Tongue (tissue), 3 donors: ENCODE measurements at places on chromosomes 12 and 14.
A peak's percentile ranks its signal among the peaks of the same experiment; 100 is the strongest.

GRCh38 chr12:1551496-1551895 lies 42.9 kb downstream of the FBXL14 start:
- DNase-seq, result no peak

DNA sequence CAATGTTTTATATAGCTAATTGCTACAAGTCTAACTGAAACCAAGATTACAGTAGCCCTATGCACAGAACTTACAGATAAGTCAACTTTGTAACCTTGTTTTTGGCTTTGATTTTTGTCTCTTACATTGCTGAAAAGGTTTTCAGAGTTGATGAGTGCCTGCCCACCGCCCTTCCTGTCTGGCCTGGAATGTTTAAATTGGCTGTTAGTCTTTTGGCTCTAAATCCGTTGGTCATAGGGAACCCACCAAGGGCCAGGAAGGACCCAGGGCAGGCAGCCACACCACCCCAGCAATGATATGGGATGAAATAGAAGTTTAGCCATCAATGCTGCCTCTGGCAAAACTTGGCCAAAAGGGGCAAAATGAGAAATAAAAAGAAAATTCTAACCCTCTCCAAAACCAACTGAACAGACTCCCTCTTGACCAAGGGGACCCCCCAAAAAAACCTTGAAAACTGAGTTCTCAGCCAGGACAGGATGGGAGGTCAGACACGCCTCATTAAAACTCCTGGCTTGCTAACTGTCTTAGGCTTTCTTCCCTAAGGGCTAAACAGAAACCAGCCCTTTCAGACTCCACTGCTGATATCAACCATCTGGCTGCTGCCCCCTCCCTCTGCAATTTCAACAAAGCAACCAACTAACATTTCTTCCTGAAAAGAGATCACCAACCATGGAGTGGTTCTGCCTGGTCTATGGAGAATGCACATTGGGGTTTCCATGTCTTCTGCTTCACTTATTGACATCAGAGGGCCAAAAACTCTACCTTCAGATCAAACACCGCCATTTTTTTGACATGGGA lies 242.1 kb upstream of the NOS1 start:
- DNase-seq, result no peak

DNA sequence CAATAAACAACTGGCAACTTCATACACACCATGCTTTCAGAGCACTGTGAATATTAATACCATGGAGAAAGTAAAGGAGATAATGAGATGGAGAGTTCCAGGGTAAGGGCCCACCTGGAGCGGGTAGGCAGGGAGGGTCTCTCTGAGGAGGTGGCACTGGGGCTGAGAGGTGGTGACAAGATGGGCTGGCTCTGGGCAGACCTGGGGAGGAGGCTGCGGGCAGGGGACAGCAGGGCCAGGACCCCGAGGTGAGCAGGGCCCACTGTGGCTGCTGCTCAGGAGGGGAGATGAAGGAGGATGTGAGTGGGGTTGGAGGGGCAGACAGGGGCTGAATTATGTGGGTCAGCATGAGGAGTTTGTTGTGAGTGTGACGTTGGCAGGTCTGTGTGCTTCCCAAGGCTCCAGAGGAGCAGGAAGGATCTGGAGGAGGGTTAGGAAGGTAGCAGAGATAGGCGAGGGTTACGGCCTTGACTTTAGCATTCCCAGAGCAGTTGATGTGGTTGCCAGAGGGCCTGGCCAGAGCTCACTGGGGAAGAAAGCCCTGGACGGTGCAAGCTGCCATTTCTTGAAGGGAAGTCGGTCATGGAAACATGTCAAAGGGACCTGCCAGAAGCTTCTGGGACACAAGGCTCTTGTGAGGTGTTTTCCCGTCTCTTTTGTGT lies 88.2 kb downstream of the CACNA1C start:
- no peak for DNase-seq

DNA sequence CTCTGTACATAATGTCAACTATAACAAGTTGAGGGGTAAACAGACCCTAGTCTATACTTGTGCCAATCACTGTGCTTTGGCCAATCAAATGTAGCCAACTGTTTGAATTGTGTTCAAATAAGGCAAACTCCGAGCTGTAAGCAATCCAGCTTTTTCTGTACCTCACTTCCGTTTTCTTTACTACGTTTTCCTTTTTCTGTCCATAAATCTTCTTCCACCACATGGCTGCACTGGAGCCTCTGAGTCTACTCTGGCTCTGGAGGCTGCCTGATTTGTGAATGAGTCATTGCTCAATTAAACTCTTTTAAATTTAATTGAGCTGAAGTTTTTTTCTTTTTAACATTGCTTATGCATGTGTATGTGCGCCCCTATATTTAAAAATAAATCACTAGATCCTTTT lies 29.7 kb downstream of the CLEC1A start:
- no peak for DNase-seq

- no peak for DNase-seq
These were observed 12.5 kb downstream of the P2RX7 start for GRCh38 chr12:121145221-121145620.

GRCh38 chr12:52296572-52297215 lies 5.4 kb upstream of the KRT81 start:
- no peak for DNase-seq

- no peak for DNase-seq
These were observed 14.6 kb downstream of the COL2A1 start for GRCh38 chr12:47989666-47990065.

- DNase-seq, result no peak
These were observed 357.0 kb downstream of the TMEM121 start for GRCh38 chr14:105883066-105884005.

DNA sequence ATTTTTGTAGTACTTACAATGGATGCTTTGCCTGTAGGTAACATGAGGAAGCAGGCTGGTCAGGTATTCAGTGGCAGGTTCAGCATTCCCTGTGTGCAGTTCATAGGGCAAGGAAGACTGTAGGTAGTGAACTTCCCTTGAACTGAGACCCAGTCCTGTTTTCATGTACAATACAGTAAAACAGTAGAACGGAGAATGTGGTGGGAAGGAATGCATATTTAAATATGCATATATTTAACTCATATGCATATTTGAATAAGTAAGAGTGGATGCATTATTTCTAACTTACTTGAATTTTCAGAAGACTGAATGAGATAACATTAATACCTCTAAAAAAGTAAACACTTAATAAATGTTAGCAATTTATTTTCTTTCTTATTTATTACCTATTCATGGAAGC lies 147.6 kb upstream of the FLRT2 start:
- DNase-seq, result no peak

GRCh38 chr14:41482861-41483260 lies 123.8 kb upstream of the LRFN5 start:
- DNase-seq, result no peak

GRCh38 chr14:26694521-26694920 lies 96.7 kb upstream of the NOVA1 start:
- no peak for DNase-seq

GRCh38 chr12:108483213-108484059 lies 31.6 kb upstream of the FICD start:
- no peak for DNase-seq

DNA sequence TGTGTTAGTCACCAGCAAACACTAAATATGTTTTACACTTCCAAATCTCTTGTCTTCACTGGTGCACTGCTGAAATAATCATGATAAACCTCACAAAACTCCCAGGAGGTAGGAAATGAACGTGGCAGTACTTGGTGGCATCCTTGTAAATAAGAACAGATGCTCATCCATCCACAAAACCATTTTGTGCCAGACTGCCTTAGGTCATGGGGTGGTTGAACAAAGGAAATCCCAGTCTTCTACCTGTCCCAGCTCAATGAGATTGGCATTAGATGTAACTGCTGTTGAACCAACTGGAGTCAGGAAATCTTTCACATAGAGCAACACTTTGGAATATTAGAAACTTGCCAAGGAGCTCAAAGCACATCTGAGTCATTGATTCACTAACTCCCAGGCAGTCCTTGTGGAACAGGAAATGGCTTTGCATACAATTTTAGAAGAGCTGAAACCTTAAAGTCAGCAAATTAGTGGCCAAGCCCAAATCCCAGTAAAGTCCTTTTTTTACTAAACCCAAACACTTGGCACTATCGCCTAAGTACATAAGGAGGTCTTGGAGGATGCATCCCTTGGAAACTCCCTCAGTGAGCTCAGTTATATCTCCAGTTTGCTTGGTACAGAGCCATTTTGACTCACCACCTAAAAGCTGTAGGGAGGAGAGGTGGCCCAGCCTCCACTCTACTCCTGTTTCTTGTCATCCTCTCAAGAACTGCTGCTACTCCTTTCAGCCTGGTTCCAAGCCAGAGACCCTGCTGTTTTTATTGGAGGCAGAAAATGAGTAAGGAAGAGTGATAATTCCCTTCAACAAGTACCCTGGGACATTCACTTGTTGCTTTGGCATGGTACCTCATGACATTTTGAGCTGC lies 208.0 kb downstream of the NOVA1 start:
- peak; percentile 17 for DNase-seq

DNA sequence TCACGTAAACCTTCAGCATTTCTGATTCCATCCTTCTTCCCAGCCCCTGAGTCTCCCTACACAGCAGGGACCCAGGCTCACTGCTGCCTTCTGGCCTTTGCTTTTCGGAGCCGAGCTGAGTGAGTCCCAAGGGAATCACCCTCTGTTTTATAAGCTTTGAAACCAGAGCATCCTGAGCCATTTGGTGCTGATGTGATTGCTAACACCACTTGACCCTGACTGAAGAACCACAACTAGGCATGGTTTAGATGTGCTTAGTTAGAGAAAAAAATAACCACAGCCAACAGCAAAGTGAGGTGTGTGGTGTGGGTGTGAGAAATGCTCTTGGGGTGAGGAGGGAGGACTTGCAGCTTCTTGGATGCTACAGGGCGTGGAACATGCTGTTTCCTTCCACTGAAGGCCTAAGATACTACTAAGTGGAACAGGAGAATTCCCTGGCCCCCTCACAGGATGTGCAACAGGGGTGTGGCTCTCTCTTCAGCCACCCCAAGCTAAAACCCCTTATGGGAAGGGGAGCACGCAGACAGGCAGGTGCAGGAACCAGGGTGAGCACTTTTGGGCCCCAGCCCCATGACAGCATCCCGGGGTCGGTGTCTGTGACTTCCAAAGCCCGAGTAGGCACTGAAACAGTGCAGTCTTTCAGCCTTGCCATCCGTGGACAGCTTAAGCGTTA lies at the start of gene TC2N:
Gene TC2N (minus strand): TSS at position 221 of the 673 bp plus-strand sequence. CDS start 53,767 bp downstream, outside the sequence.
- DNase-seq, result no peak

GRCh38 chr14:102532204-102532658 lies 22.7 kb upstream of the ANKRD9 start:
- no peak for DNase-seq

DNA sequence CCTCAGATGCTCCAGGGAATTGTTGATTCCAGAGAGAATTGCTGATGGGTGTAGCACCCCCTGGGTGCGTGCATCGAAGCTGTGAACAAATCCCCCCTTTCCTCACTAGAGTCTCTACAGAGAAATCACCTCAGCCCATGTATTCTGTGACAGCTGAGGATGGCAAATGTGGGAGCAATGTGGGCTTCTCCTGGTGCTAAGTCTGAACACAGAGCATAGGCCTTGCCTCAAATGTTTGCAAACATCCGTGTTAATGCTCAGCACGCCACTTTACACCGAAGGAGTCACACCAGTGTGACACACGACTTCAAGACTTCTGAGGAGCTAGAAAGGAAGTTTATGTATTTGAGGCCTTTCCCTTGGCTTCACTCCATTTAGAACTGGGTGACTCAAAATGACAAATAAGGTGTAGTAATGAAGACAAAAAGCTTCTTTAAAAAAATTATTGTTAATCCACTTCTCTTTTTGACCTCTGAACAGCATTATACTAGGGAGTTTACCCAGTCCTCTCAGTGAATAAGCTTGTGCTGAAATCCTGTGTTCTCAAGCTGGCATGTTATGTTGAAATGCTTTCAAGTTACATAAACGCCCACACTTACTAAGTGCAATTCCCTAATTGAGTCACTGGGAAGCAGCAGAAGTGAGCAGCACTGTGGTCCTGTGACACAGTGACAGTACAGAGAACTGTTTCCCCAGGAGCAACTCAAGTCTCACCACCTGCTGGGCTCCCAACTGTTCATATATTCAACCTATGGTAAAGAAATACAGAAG lies 92.9 kb downstream of the FAR2 start:
- DNase-seq, result peak; percentile 53

GRCh38 chr14:76514213-76514998 lies 138.5 kb downstream of the ESRRB start:
- DNase-seq, result no peak

- DNase-seq, result no peak
These were observed 37.6 kb downstream of the ATG14 start for GRCh38 chr14:55373784-55374705.

- DNase-seq, result peak; percentile 67
These were observed 14.3 kb upstream of the RIN3 start for GRCh38 chr14:92499234-92499633.

GRCh38 chr12:4307593-4308333 lies 13.2 kb upstream of the TIGAR start:
- peak; percentile 87 for DNase-seq

DNA sequence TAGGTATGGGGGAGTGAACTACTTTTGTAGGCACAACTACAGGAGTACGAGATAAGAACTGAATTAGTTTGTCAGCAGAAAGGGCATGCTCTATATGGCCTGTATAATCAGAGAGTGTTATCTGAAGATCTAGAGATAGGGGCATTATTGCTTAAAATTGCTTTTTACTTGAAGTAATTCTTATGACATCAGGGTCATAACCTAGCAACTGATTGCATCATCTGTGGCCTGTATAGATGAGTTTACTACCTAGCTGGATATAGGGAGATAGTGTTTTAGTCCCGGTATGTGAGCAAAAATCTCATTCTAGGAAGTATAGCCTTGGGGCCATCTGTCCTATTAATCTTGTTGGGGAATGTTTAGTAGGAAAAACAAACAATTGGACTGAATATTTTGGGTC lies 142.7 kb downstream of the TMEM117 start:
- no peak for DNase-seq

- DNase-seq, result peak; percentile 69
These were observed 36.6 kb downstream of the TC2N start for GRCh38 chr14:91830777-91831176.

- no peak for DNase-seq
These were observed 259.2 kb upstream of the CRY1 start for GRCh38 chr12:107352347-107353081.

- no peak for DNase-seq
These were observed 53.0 kb downstream of the TBC1D30 start for GRCh38 chr12:64877363-64878004.

DNA sequence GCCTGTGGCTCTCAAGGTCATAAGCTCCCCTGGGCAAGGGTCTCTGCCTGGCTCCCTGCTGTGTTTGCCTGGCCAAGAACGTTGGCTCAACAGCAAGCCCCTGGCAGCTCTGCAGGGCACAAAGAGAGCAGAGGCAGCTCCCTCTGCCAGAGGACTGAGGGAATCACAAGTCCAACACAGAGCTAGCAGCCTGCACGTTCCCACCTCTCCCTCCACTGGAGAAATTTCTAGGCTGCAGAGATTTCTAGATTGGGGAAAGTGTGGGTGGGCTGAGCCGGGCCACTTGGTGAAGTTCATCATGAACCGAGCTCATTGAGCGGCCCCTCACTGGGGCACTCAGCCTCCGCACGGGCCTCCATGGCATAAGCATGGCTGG lies 19.8 kb downstream of the ZFYVE21 start:
- no peak for DNase-seq

DNA sequence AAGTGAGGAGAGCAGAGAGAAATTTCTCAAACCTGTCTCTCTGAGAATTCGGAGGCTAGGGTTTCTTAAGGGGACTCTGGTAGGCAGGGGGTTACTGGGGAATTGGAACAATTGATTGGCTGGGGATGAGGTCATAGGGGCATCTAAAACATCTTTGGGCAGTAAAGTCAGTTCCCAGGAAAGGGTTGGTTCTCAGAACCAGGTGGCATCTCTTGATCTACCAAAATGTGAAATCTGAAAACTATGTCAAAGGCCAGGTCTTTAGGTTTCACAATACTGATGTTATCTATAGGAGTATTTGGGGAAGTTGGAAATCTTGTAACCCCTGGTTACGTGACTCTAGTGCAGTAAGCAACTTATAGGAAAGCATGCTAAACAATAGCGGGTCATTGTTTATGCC lies 6.9 kb downstream of the C12orf75 start:
- DNase-seq, result no peak
